ENCODE measurements at places on chromosomes 5 and 9.

DNA sequence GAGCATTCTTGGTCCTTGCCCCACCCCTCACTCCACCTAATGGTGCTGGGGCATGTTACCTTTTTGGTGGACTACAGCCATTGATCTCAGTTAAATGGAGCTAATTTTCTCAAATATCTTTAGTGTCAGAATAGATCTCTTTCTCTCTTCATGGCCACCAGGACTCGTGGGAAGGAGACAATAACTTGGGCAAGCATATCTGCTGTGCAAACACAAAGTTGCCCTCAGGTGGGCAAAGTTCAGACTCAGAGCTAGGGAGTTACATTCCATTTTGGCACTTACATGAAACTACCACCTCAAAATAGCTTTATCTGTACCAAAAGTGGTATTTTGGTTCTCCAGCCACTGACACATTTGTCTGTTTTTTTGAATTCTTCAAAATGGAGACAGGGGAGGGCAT is 671.9 kb upstream of the KLF4 start:
- no peak for DNase-seq

DNA sequence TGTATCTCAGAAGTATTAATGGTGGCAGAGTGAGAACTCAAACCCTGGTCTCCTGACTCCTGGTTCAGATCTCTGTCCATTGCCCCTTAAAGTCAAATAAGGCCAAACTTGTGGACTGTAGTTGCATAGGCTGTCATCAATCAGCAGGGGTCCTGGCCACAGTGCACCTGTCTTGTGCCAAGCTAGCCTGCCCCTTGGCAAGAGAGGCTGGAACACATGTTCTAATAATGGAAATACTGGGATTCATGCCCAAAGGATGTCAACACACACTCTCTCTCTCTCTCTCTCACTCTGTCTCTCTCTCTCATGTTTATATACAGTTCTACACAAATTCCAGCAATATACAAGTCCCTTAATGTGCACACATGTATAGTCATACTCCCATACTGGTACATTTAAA is 44.3 kb downstream of the GLRA1 start:
- DNase-seq, result no peak

DNA sequence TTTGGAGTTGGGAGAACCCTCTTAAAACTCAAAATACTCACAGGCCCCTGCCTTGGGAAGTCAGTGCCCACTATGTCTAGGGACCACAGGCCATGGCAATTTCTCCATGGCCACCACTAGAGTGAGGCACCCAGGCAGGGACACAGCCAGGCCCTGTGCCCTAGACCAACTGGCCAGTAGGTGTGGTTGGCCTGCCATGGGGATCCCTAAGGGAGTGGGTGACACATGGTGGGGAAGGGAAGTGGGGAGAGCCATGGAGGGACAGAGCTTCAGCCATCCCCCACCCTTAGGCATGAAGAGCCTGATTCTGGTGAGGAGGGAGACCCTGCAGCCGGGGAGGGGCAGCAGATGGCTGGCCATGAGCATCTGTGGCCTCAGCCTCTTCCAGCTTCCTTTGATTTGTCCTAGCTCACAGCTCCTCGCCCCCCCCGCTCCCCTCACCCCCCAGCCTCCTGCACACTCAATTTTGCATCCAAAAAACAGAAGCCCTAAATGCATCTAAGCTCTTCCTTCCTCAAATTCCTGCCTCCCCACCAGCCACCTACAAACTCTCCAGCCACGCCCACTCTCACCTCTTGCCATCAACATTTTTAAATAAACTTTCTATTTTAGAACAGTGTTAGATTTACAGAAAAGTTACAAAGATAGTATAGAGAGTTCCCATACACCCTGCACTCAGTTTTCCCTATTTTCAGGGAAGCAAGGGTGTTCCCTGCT is 1.6 kb upstream of the DBN1 start:
- no peak for DNase-seq

GRCh38 chr9:131754846-131755245 is 15.0 kb upstream of the RAPGEF1 start:
- DNase-seq, result no peak

DNA sequence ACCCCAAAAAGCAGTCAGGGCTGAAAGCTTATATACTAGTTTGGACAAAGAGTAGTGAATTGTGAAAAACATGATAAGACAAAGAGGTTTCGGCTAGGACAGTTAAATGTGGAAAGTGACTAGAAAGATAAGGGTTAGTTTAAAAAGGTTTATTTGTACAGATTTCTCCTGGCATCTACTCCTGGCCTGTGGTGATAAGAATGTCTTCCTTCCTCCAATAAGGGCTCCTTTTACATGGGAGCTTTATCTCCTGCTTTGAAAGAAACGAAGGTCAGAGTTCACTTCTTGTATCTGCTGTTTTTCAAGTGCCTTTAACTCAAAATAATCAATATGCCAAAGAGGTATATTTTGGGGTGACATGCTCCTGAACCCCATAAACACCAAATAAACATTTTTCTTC is 776.1 kb upstream of the COX7C start:
- no peak for DNase-seq

GRCh38 chr9:108039493-108039892 is 549.9 kb upstream of the KLF4 start:
- no peak for DNase-seq

DNA sequence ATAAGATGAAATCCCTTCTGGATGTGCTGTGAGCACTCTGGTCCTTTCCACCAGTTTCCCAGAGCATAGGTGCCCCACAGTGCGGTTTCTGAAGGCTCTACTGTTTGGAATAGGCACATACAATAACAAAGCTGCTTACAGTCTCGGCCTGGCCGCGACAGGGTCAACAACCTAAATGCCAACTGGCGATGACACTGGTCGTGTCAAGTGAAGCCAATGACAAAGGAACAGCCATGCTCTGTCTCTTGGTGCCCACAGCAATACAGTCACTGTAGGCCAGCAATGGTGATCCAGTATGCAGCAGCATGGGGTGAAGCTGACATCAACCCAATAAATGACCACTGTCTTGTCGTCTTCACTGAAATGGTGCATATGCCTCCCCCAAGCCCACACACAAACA is 47.8 kb upstream of the EQTN start:
- no peak for DNase-seq

DNA sequence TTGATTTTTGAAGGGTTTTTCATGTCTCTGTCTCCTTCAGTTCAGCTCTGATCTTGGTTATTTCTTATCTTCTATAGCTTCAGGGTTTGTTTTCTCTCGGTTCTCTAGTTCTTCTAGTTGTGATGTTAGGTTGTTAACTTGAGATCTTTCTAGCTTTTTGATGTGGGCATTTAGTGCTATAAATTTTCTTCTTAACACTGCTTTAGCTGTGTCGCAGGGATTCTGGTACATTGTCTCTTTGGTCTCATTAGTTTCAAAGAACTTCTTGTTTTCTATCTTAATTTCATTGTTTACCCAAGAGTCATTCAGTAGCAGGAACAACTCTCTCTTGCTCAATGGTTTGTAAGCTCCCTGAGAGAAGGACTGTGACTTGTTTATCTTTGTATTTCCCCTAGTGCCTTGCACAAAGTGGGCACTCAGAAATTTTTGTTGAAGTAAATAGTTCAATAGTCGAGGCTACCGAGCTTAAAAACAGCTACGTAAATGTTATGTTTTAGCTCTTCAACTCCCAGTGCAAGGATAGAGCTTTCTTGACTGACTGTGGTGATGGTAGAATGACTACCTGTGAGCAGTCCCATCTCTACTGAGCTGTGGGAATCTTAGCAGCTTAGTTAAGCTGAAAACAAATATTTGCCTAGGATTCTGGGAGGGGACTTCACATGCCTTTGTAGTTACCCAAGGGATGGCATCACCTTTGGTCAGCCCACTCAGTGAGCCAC is 225.8 kb upstream of the ELL2 start:
- no peak for DNase-seq

- no peak for DNase-seq
These were observed at the start of gene POU5F2 for GRCh38 chr5:93741136-93741811. Gene POU5F2 (minus strand): TSS chr5:93741600. CDS start chr5:93741563, 37 bp downstream.

DNA sequence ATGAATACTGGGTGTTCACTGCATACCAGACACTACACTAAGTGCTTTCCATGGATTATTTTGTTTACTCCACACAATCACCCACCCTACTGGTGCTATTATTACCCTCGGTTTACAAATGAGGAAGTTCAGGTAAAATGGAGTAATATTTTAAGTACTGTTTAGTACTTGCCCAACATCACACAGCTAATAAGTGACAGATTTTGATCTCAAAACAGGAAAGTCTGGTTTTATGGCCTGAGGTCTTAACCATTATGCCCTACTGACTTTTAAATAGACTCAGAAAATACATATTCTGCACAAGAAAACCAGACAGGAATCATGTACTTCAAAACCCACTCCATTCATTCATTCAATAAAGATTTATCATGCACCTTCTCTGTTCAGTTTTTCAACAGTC is 431.0 kb upstream of the TLE4 start:
- DNase-seq, result no peak

- no peak for DNase-seq
These were observed 74.1 kb downstream of the TEK start for GRCh38 chr9:27183131-27183530.

DNA sequence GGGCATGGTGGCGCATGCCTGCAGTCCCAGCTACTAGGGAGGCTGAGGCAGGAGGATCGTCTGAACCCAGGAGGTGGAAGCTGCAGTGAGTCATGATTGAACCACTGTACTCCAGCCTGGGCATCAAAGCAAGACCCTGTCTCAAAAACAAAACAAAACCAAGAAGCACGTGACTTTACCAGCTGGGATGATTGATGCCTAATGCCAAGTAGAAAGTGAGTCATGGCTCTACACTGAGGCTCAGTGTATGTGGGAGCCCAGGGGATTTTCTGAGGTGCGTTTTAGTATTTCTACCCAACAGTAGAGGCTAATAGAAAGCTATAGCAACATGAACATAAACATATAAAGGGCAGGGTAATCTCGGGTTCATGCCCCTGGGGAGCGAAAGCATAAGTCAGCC is 13.9 kb upstream of the BRD3OS start:
- DNase-seq, result no peak

GRCh38 chr5:178505639-178506407 is 84.4 kb downstream of the COL23A1 start:
- DNase-seq, result no peak
